Tibial artery (tissue), 4 donors: ENCODE measurements at places on chromosomes 2 and 18.

DNA sequence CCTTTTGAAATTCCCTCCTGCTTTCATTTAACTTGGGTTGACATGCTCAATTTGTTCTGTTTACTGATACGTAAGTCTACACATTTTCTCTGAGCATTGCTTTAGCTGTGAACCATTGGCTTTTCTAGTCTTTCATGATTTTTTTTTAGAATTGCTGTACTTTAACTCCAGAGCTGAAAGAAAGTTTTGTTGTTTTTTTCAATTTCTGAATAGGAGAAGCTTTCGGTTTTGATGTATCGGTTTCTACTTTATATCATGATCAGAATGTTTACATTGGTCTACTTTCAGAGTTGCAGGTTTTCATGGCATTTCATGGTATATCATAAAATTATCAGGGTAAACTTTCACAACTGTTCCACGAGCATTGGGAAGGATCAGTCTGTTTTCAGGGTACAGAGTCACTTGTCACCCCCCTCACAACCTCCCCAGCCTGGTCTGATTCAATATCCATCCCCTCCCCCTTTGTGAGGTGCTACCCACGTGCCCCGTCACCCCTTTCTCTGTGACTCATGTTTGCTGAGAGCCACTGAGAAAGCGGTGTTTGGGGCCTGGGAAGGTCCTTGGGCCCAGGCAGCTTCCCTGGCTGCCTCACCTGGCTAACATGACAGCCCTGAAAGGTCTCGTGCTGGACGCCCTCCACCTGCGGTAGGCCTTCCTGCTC, 7.0 kb downstream of the ASTL start:
- H3K27ac ChIP-seq = no peak overlapping the region
- no peaks in the 10 kb centered on the region for H3K4me1 ChIP-seq
- H3K4me3 ChIP-seq = no peak overlapping the region
- no peak for DNase-seq
- no peaks in the 10 kb centered on the region for H3K36me3 ChIP-seq

DNA sequence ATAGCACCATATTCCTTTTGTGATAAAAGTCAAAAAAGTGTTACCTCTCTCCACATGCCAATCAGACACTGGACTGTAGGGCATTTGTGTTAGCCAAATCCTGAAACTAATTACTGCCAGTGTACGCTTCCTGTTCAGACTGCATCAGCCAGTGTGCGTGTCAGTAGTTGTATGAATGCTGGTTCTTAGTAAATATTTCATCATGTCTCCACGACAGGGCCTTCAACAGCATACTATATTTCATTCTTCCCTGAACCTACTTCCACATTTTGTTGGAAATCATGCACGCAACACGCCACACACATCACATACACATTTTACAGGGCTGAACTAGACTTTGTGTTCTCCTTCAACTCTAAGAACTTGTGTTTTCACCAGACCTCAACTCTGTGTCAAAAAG, 77.5 kb downstream of the EPB41L3 start:
- no peak overlapping the region for H3K27ac ChIP-seq
- H3K4me3 ChIP-seq = no peak overlapping the region
- H3K27me3 ChIP-seq = no peaks in the 10 kb centered on the region
- DNase-seq = no peak

- no peaks in the 10 kb centered on the region for H3K4me1 ChIP-seq
- DNase-seq = no peak
- H3K36me3 ChIP-seq = no peaks in the 10 kb centered on the region
- H3K27me3 ChIP-seq = no peaks in the 10 kb centered on the region
- no peak overlapping the region for H3K27ac ChIP-seq
Measured at GRCh38 chr2:106011380-106011779, 182.7 kb downstream of the UXS1 start.

DNA sequence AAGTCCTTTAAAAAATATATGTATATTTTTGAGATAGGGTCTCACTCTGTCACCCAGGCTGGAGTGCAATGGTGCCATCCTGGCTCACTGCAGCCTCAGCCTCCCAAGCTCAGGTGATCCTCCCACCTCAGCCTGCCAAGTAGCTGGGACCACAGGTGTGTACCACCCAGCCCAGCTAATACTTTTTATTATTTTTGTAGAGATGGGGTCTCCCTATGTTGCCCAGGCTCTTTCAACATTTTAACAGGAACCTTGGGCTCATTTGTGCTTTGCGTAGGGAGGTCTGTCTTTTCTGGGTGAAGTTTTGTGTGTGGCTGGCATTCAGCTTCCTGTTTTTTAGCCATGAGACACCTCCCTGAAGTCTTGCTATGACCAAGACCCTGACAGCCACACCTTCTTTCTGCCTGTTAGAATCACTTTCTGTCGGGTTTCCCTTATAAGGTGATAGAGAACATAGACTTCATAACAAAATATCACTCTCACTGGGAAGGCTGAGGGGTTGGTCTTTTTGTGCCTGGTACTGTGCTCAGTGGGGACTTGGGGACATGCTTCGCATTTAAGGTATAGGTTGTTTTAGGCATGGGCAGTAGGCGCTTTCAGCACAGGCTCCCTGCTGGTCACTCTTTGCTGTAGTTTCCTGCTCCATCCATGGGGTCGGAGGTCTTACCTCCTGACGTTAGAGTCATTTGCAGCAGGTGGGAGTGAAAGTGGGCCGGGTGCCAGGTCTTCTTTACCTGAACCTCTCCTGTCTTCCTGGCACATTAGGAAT, 3.4 kb downstream of the RAB31 start:
- no peaks in the 10 kb centered on the region for H3K36me3 ChIP-seq
- H3K27ac ChIP-seq = peak overlapping the region; percentile 93
- no peaks in the 10 kb centered on the region for H3K27me3 ChIP-seq
- no peak overlapping the region for H3K4me3 ChIP-seq
- H3K4me1 ChIP-seq = peaks cover 17% of the 10 kb centered on the region
- DNase-seq = no peak

- DNase-seq = no peak
- H3K27ac ChIP-seq = no peak overlapping the region
- no peaks in the 10 kb centered on the region for H3K4me1 ChIP-seq
- no peaks in the 10 kb centered on the region for H3K27me3 ChIP-seq
- H3K4me3 ChIP-seq = no peak overlapping the region
Measured at GRCh38 chr2:13524492-13524891, 807.8 kb downstream of the TRIB2 start.
